ENCODE measurements at places on chromosomes 12 and 14. TPM values are rescaled to one million over a fixed set of nuclear protein-coding genes. Genes with fewer than 3 reads are reported as not detected.

HOXC6 gene
- not detected for polyA plus RNA-seq

SEC23A gene
- 42.1 TPM for polyA plus RNA-seq

SLCO1A2 gene
- not detected for polyA plus RNA-seq

ADCY4 gene
- polyA plus RNA-seq = not detected

GZMH gene
- not detected for polyA plus RNA-seq

SALL2 gene
- 1.7 TPM for polyA plus RNA-seq

TTC6 gene
- polyA plus RNA-seq = not detected

GPR132 gene
- 18.8 TPM for polyA plus RNA-seq

IL31 gene
- not detected for polyA plus RNA-seq

MYL6 gene
- 2,452 TPM for polyA plus RNA-seq

ACACB gene
- not detected for polyA plus RNA-seq

DHRS4L2 gene
- polyA plus RNA-seq = 27.5 TPM

CLEC2D gene
- polyA plus RNA-seq = 28.1 TPM

SAMD4A gene
- 0.05 TPM for polyA plus RNA-seq

BHLHE41 gene
- polyA plus RNA-seq = not detected

ARID4A gene
- 18.4 TPM for polyA plus RNA-seq

- DNase-seq = no peak
Measured at GRCh38 chr12:128794661-128795529, 28.9 kb downstream of the SLC15A4 start.

DNA sequence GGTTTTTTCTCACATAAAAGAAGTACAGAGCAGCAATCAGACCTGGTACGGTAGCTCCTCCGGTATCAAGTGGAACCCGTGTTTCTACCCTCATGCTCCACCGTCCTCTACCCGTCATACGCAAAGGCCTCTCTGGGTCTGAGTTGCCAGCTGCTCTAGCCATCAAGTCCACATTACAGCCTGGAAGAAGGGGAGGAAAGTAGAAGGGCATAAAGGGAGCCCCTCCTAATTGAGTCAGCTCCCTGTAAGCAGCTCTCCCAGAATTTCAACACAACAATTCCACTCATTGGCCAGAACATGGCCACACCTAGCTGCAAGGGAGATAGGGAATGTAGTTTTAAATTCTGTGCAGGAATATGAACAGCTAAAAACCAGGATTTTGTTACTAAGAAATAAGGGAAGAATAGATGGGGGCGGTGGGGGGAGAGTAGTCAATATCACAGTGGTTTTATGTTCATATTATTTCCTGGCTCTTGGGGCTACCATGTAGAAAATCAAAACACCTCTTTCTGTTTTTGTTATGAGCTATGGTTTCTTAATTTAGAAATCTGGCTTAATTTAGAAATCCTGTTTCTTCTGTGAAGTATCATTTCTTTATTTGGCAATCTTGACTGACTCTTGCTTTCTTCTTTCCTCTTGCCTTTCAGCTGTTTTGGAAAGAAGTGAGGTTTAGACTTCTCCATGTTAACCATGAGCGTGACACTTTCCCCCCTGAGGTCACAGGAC, 103.9 kb downstream of the AKAP6 start:
- no peak for DNase-seq

DNA sequence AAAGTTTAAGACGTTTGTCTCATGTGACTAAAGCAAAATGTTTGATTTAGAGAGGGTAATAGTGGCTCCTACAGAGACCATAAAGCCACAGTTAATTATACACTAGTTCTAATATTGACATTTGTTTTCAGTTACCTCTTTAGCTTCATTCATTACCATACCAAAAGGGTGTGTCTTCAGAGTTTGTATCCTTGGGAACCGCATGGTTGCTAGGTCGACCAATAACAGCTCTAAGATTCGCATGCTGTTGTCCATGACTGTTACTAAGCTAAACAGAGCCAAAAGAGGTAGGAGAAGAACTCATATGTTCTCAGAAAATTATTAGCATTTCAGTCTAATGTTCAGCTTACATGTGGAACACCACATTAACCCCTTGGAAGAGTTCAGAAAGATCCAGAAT, 36.2 kb upstream of the ETNK1 start:
- no peak for DNase-seq

DNA sequence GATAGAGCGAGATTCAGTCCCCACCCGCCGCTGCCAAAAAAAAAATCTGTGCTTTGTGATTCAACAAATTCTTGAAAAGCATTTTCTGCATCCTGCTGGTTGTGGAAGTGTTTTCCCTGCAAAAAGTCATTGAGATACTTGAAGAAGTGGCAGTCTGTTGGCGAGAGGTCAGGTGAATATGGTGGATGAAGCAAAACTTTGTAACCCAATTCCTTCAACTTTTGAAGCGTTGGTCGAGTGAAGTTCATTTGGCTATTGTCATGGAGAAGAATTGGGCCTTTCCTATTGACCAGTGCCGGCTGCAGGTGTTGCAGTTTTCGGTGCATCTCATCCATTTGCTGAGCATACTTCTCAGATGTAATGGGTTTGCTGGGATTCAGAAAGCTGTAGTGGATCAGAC, 20.9 kb downstream of the SRGAP1 start:
- DNase-seq = no peak

DNA sequence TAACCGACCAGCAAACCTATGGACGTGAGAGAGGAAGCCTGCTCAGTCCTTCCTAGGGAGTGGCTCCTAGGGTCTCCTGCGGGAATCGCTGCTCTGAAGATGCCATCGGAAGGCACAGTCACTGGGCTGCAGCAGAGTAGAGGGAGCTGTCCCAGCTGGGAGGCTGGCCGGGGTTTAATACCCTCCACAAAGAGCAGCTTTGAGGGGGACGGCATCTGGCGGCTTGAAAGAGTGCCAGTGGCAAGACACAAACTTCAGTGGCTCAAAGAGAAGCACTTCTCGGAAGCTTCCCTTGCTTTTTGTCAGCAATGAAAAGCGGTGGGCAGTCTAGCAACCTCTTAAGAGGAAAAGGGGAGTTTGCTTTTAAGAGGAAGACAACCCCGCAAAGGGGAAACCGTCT, 114.6 kb downstream of the TMEM132C start:
- no peak for DNase-seq

DNA sequence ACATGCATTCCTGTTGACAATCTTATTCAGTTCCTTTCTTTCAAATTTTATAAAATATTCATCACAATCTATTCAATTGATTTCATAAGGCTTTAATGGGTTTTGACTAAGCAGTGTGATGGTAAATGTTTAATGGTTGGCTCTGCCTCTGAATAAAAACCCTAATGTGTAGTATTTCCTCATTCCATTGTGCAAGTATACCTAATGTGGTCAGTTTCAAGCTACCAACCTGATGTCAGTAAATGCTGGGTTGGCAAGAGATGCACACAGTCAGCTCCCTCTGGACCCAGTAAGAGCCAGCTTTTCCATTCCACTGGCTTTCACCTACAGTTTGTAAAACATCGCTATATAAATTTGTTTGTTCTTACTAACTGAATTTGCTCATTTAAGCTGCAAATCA, 53.9 kb downstream of the METTL25 start:
- DNase-seq = no peak

GRCh38 chr12:112354399-112354798, 27.8 kb downstream of the HECTD4 start:
- no peak for DNase-seq

DNA sequence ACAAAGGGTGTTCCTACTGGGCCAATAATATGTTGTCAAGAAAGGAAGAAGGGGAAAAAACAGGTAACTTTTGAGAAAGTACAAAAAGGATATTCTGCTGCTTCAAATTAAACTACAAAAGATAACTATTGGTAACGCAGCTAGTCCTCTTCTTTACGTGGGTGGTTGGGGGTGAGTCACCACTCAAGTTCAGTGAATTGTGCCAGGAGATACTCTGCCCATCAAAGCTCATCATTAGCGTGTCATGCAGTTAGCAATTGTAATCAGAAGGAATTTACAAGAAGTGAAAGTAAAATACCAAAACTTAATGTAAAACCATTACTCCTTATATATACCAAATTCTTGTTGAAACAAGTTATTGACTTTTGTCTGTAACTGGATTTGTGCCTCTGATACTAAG, 342.0 kb downstream of the NPAS3 start:
- no peak for DNase-seq

- no peak for DNase-seq
Measured at GRCh38 chr14:105894125-105894977, 368.0 kb downstream of the TMEM121 start.

GRCh38 chr12:41619705-41620104, 431.6 kb downstream of the PDZRN4 start:
- DNase-seq = no peak

- no peak for DNase-seq
Measured at GRCh38 chr12:101013993-101014392, 196.0 kb downstream of the SLC5A8 start.

GRCh38 chr12:25962932-25963525, 4.5 kb downstream of the RASSF8 start:
- DNase-seq = no peak

DNA sequence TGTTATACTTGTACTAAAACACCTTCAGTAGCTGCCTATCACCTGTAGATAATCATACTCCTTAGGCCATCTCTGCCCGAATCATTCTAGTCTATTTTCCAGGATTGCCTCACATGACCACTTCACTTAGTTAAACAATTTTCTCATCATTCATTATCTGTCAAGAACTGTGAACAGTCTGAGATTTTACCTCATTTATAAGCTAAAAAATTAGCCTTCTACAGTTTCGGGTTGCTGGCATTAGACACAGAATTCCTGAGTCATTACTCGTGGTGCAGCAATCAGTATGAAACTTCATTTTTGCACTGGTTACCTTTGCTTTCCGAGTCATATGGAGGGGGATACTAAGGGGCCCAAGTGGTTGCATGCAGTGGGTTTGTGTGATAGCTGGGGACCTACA, 57.6 kb upstream of the OTOGL start:
- DNase-seq = no peak

- DNase-seq = no peak
Measured at GRCh38 chr12:49230805-49231194, 34.1 kb upstream of the TUBA1C start.

DNA sequence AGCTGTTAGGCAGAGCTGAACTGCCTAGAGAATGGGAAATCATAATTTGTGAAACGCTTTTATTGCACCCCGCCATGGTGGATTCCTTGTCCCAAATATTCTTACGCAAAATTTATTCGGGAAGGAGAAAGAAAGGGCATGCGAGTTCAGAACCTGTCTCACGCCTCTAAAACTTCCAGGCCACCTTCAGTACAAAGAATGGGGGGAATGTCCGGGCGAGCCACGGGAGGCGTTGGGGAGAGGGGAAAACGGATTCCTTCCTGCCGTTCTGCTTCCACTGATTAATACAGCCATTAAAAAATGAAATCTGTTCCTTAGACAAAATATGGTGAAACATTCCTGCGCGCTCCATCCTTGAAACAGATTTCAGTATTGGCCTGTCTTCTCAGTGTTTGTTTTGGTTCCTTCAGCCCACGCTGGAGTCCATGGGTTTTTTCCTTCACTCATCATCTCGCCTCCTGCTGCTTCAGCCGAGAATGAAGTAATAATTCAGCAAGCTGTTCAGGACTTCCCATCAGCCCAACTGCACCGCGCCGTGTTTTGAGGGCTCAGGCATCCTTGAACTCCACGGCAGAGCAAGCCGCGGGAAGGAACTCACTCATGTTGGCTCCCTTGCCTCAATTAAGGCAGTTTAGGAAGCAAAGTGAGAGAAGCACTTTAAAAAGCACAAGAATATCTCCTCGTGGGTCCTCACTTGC, 47.7 kb upstream of the CDKN3 start:
- DNase-seq = no peak

- no peak for DNase-seq
Measured at GRCh38 chr12:98968896-98969295, 323.8 kb downstream of the APAF1 start.

DNA sequence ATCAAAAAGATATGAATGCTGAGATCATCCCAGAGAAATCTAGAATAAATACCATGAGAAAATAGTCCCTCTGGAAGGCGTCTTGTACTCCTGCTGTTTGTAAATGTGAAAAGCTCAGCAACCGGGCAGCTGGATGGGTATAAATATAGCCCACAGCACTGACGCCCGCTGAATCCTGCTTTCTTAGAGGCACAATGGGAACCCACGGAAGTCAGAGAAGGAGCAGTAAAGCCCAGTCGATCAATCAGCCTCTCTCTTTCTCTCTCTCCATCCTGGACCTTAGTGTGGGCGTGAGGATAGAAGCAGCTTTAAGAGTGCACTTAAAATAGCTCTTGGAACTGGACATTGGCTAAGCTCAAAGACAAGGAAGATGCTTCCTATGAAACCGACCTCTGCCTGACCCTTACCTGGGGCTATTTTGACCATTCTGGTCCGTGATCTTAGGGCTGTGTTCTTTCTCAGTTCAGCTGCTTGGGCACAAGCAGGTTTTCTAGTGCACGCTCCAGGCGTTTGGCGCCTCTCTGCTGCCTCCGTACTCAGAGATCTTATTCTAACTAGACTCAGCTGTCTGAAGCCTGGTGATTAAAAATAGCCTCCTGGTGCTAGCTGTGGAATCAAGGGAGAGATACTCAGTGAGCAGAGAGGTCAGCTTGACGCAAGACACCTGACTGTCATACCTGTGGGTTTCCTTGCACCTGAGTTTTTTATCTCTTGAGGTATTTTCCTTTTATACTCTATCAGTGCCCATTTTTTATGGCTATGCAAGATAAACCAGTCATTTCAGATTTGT, 144.6 kb downstream of the ETV6 start:
- no peak for DNase-seq

DNA sequence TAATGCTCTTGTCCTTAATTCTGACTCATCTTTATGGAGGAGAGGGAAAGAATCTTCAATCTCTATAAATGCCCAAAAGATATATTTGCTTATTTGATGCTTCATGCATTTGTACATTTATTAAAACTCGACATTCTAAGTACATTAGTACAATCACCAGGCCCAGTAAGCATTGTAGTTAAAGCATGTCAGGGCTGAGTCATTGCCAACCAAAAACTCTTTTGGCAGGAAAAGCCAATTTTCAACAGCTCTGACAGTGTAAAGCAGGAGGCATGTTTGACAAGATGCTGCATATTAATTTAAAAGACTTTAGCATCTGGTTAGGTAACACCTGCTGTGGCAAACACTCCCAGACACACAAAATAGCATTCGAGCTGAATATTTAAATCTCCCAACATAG, 290.9 kb downstream of the PPFIA2 start:
- no peak for DNase-seq

DNA sequence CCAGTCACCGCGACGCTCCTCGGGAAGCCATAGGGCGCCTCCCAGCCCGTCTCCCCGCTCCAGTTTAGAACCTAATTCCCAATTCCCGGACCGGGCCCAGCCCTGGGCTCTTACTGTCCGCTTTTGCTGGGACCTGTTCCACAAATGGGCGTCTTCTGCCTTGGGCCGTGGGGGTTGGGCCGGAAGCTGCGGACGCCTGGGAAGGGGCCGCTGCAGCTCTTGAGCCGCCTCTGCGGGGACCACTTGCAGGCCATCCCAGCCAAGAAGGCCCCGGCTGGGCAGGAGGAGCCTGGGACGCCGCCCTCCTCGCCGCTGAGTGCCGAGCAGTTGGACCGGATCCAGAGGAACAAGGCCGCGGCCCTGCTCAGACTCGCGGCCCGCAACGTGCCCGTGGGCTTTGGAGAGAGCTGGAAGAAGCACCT, 797 bp downstream of the UNG start:
- DNase-seq = no peak

All from GM12878 (cell line).